ENCODE measurements at places on chromosomes 2 and 18.

DNA sequence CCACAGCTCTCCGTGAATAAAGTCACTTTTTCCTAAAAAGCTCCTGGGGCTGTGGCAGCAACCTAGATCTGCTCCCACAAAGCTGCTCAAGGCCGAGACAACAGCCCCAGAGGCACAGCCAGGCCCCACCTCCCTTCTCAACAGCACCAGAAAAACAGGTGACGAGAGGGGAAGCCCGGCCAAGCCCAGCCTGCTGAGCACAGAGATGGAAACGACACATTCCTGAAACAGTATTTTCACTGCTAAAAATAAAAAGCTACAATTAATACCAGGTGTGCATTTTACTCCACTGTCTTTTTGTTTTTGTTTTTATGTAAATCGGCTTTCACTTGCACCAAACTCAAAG, 199.3 kb downstream of the HDAC4 start:
- DNase-seq: no peak

DNA sequence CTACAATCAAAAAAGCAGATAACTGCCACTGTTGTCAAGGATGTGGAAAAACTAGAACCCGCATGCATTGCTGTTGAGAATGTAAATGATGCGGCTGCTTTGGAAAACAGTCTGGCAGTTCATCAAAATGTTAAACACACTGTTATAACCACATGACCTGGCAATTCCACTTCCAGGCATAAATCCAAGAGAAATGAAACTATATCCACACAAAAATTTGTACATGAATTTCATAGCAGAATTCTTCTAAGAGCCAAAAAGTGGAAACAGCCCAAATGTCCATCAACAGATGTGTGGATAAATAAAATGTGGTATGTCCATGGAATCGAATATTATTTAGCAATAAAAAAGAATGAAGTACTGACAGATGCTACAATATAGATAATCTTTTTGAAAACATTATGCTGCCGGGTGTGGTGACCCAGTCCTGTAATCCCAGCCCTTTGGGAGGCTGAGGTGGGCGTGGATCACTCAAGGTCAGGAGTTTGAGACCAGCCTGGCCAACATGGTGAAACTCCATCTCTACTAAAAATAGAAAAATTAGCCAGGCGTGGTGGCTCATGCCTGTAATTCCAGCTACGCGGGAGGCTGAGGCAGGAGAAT, 32.0 kb downstream of the ERCC3 start:
- peak; percentile 24 for DNase-seq

DNA sequence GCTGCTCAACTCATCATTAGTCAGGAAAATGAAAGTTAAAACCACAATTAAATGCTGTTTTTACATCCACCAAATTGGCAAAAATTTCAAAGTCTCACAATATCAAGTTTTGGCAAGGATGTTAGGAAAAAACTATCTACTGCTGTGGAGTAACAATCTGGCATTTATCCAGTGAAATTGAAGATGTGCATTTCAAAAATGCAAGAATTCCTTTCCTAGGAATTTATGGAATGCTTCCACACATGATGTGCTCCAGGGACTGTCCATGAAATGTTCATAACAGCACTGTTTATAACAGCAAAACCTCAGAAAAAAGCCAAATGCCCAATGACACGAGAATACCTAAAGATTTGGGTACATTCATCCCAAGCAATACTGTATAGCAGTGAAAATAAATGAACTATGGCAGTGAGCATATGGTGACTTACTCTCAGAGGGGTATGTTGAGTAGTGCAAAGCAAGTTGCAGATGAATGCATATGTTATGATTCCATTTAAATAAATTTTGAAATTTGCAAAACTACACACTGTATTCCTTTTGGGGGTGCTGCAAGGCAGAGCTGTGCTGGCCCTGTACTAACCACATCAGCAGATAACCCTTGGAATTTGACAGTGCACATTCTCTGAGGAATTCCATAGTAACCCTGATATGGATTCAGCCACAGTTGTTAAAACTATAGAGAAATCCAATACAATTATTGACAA, 41.3 kb upstream of the GYPC start:
- peak; percentile 69 for DNase-seq

DNA sequence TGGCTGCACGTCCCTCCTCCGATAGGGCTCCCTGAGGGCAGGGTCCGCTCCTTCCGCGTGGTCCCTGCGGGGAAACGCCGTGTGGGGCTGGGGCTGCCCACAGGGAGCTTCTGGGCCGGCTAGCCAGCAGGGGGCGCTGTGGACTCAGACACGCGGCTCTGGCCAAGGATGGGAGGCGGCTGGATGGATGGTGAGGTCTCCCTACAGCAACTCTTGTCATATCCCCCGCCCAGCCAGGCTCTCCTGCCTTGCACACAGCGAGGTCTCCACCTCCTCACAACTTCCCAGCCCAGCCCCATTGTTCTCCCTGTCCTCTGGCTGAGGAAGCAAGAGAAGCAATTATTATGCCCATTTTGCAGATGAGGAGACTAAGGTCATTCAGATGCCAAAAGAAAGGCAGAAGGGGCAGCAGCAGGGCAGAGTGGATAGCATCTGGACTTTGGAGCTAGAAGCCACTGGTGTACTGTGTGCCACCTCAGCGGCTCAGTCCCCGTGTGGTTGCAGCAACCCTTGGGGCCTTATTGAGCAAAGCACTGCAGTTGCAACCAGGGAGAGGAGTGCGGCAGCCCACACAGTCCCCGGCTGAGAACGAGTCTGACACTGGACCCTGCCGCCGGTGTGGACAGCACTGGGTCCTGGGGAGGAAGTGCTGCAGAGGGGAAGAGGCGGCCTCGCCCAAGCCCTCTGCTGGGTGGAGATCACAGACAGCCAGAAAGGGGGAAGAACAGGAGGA, 99.0 kb downstream of the ZFP36L2 start:
- DNase-seq: no peak

DNA sequence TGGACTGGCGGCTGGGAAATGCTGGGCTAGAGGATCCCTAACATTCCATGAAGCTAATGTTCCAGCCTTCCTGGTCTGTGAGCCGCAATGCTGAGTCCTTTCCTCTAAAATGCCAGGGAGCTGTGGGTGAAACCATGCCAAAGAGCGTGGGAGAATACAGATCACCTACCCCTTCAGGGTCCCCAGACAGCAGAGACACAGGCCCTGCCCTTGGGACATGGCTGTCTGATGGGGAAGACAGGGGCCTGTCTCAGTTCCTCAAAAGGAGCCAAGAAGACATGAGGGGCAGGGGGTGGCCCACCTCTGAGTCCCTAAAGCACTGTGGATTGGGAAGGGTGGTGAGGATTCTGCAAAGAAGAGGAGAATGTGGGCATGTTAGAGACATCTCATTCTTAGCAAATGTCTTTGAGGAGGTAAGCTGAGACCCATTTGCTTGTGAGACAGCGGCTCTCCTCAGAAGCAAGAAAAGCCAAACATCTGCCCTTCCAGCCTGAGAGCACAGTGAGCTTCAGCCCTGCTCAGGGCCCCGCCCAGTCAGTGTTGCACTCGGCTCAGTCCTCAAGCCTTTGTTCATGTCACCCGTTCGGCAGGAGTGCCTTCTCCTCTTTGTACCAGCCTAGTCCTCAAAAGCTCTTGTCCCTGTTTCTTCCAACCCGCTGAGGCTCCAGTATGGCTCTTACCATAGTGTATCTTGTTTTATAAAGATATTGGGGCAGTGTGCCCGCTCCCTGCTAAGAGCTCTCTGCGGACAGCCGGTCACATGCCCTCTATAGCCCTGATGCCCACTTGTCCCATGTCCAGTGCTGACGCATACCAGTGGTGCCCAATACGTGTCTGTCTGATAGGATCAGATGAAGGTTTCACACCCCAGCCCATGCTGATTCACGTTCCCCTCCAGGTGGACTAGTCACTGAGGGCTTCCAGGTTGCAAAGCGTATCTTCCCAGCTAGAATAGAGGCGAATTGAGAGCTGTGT, 286.2 kb downstream of the CYP26B1 start:
- no peak for DNase-seq

GRCh38 chr2:167136879-167137596, 248.8 kb downstream of the XIRP2 start:
- DNase-seq: no peak

DNA sequence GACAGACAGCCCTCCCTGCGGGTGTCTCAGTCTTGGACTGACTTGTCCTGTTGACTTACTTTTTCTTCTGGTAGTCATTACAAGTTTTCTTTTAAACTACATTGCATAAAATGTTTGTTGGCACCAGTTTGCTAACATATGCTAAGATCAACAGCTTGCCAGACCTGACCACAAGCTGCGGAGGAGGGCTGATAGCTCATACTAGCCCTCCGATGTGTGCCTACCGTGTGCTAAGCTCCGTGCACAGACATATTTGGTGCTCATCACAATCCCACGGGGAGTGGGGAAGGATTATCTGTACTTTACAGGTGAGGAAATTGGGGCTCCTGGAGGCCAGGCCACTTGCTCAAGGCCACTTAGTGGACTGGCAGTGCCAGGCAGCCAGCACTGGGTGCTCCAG, 72.8 kb upstream of the YPEL5 start:
- no peak for DNase-seq

DNA sequence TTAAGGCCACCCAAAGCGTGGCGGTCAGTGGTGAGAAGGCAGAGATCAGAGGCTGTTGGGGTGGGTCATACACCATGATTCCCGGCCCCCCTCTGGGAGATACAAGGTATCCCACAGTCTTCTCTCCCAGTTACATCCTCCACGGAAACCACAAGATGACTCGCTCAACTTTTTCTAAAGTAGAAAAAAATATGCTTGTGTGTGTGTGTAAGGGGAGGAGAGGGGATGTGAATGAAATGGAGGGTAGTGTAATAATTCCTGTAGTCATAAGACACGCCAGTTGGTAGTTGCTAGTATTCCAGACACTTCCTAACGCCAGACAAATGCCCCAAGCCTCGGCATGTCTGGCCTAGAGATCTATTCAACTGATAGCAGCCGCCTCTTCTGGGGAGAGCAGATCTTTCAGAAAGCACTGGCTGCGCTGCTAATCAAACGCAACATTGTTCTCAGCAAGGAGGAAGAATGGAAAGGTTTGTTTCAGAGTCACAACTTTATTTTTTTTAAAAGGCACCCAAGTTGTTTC, 143.5 kb downstream of the TGIF1 start:
- DNase-seq: peak; percentile 99

DNA sequence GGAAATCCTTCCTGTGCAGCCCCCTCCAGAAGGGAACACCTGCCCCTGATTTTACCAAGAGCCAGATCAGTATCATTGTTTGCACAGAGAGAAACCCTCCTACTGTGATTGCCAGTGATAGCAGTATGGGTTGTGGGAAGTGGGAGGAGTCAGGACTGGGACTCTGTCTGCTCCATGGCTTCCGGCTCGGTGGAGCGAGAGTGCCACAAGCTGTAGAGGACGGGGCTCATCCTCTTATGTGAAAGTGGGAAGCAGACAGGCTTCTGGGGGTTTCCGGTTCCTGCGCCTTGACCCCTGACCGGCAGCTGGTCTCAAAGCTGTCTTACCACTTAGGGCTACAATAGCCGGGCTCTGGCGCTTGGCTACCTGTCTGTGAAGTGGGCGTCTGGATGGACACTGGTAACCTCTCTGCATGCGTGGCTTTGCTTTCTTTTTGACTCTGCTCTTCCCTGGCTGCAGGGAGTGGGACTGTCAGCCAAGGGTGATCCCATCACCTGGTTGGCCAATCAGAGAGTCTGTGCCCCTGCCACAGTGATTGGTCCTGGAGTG, 79.7 kb downstream of the BCL2L11 start:
- no peak for DNase-seq

- DNase-seq: no peak
Measured at GRCh38 chr2:46545015-46545839, 65.9 kb downstream of the TMEM247 start.

DNA sequence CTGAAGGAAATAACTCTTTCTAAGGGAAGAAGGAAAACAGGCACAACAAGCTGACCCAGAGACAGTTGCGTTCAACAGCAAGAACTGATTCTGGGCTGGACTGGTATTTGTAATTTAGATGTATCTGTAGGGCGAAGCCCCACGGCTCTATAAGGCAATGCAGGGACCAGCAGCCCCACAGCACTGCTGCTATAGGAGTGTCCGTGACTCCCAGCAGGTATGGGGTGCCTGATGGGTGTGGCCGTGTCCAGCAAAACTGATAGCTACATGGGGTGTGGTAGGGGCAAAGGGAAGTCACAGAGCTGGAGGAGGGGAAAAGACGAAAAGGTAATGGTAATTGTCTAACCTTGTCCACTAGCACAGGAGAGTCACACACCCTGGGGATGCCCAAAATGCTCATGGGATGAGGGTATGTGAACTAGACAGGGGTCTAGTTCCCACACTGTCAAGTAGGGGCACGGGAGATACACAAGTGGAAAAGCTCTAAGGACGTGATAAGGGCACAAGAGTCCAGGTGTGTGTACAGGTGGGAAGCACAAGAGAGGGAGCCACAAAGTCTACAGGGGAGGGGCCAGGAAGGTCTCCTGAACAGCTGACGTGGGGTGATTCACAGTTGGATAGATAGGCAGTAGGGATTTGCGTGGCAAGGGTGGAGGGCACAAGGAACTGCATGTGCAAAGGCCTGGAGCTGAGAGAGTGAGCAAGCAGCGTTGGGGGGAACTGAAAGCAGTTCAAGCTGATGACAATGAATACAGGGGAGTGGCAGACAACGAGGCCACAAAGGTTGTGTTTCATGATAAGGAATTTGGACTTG, 48.5 kb upstream of the ASPRV1 start:
- DNase-seq: no peak

GRCh38 chr2:112074506-112074905, 19.4 kb downstream of the TMEM87B start:
- no peak for DNase-seq

- no peak for DNase-seq
Measured at GRCh38 chr18:62588217-62588616, 65.4 kb downstream of the ZCCHC2 start.

Data from foreskin melanocyte (primary cell).